GDM1 (cell line): ENCODE measurements at places on chromosomes 11 and 22.
A peak's percentile ranks its signal among the peaks of the same experiment; 100 is the strongest.

DNA sequence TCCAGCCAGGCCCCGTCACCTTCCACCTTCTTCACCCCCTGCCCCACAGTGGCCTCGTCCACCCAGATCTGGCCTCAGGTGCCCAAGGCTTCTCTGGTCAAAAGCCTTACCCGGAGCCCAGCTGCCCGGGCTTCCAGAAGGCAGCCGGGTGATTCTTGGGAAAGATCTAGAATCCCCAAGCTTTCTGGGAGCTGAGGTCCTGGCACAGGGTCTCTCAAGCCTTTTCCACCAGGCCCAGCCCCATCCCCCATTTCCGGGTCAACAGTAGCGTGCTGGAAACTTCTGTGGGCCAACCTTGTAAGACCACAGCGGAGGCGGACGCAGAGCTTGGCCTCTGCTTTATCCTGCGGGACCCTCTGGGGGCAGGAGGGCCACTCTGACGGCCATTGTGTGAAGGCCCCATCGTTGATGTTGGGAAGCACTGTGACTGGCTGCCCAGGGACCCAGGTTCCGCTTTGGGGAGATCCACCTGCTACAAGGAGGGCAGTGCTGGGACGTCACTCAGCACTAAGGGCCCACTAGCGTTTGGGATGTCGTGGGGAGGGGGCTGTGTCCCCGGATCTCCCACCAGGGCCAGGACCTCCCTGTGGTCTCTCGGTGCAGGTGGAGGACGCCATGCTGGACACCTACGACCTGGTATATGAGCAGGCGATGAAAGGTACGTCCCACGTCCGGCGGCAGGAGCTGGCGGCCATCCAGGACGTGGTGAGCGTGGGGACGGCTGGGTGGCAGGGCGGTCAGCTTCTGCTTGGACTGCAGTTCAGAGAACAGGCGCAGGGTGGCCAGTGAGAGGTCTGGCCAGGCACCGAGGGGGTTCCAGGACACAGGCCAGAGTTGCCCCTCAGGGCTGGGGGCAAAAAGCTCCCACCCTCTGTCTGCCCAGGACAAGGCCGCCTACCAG, 11.5 kb downstream of the TSPAN32 start:
- no peak for DNase-seq

- DNase-seq: no peak
These were observed 296.6 kb downstream of the LUZP2 start for GRCh38 chr11:24793479-24793878.

GRCh38 chr11:13294771-13295579, 17.4 kb downstream of the BMAL1 start:
- DNase-seq: no peak

GRCh38 chr11:11992257-11993212, 15.9 kb downstream of the DKK3 start:
- no peak for DNase-seq

DNA sequence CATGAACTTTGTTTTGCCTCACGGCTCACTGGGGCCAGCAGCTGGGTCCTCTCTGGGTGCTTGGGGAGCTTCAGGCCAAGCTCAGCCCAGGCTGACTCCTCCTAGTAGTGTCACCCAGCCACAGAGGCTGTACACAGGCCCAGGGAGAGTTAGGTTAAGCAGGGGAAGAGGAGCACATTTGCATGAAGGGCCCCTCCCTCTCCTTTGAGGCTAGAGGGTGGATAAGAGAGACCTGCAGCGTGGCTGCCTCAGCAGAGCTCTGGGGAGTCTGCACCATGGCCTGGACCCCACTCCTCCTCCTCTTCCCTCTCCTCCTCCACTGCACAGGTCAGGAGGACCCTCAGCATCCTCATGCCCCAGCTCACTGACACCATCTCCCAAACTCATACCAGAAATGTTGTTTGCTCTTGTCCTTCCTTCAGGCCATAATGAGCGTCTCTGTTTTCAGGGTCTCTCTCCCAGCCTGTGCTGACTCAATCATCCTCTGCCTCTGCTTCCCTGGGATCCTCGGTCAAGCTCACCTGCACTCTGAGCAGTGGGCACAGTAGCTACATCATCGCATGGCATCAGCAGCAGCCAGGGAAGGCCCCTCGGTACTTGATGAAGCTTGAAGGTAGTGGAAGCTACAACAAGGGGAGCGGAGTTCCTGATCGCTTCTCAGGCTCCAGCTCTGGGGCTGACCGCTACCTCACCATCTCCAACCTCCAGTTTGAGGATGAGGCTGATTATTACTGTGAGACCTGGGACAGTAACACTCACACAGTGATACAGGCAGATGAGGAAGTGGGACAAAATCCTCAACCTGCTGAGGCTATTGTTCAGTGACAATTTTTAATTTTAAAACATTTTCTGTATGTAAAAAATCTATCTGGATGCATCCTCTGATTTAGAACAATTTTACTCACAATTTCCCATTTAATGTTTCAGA, 82.4 kb upstream of the VPREB1 start:
- no peak for DNase-seq

- DNase-seq: no peak
These were observed 333.9 kb upstream of the KIRREL3 start for GRCh38 chr11:127334466-127334865.

- DNase-seq: no peak
These were observed 50.0 kb upstream of the CARD18 start for GRCh38 chr11:105189581-105189980.

- DNase-seq: no peak
These were observed 53.9 kb downstream of the CACNA1I start for GRCh38 chr22:39624501-39624821.

- DNase-seq: no peak
These were observed 358.4 kb downstream of the CTTN start for GRCh38 chr11:70756756-70757155.

GRCh38 chr11:35717520-35717919, 54.9 kb downstream of the TRIM44 start:
- DNase-seq: no peak

- no peak for DNase-seq
These were observed 16.0 kb upstream of the BMAL1 start for GRCh38 chr11:13261591-13262061.

GRCh38 chr11:1640076-1640946, 10.7 kb downstream of the KRTAP5-5 start:
- no peak for DNase-seq

- DNase-seq: no peak
These were observed 34.7 kb downstream of the ADAMTS15 start for GRCh38 chr11:130483124-130483523.

GRCh38 chr11:114075891-114076441, 16.5 kb downstream of the ZBTB16 start:
- no peak for DNase-seq

DNA sequence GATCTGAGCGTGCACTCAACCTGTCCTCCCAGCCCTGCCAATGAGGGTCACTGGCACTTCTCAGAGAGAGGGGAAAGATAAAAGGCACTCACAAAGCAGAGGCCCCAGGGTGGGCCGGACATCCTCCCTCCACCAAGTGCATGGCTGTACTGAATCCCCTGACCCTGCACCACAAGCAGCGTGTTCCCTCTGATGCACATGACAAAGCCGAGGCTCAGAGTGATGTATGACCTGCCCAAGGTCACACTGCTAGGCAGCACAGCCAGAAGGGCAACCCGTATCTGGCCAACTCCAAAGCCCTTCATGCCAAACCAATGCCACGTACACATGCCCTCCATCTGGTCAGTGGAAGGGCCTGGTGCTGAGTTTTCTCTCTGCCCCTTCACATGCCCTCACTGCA, 22.1 kb downstream of the SPATA19 start:
- no peak for DNase-seq

- no peak for DNase-seq
These were observed 10.2 kb upstream of the AMPD3 start for GRCh38 chr11:10444725-10445315.

DNA sequence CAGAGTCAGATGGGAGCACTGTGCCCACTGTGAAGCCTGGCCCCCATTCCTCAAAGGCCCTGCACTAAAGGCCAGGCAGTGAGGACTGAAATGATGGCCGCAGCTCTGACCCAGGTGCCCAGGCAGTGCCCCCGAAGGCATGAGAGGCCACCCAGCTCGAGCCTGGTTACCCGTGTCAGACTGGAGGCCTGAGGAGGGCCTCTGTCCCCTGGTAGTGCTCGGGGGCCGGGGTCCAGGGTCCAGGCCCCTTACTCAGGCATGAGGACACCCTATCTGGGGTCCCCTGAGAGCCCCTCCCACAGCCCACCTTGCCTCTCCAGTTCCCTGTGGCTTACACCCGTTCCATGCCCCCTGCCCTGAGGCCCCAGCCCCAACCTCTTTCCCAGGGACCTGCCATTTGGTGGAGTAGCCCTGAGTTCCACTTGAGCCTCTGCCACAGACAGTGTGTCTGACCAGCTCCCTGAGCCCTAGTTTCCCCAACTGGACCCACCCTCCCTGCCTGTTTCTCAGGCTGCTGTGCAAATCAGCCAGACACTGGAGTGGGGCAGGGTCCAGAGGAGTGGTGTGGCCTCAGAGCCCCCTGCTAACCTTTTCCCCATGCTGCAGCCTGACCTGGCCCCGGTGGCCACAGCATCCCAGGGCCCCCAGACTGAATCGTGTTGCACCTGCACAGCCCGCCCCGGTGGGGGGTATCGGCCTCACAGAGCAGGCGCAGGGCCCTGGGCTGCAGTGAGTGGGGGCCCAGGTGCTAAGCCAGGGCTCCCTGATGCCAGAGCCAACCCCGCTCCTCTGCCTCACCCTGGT, 10.8 kb upstream of the ANKRD13D start:
- DNase-seq: no peak

- DNase-seq: no peak
These were observed 39.7 kb downstream of the MRGPRX2 start for GRCh38 chr11:19020831-19021230.

- DNase-seq: no peak
These were observed 96.9 kb upstream of the LARGE1 start for GRCh38 chr22:34017205-34017604.

GRCh38 chr11:38680746-38681145, 2082.7 kb upstream of the RAG2 start:
- DNase-seq: no peak

GRCh38 chr22:46746620-46747019, 8.6 kb upstream of the CERK start:
- DNase-seq: no peak

- DNase-seq: no peak
These were observed 78.2 kb downstream of the FAM76B start for GRCh38 chr11:95711162-95711944.

- DNase-seq: peak; percentile 38
These were observed 29.2 kb upstream of the PLET1 start for GRCh38 chr11:112289588-112290492.

- no peak for DNase-seq
These were observed 7.1 kb upstream of the VWA5A start for GRCh38 chr11:124108156-124108555.

DNA sequence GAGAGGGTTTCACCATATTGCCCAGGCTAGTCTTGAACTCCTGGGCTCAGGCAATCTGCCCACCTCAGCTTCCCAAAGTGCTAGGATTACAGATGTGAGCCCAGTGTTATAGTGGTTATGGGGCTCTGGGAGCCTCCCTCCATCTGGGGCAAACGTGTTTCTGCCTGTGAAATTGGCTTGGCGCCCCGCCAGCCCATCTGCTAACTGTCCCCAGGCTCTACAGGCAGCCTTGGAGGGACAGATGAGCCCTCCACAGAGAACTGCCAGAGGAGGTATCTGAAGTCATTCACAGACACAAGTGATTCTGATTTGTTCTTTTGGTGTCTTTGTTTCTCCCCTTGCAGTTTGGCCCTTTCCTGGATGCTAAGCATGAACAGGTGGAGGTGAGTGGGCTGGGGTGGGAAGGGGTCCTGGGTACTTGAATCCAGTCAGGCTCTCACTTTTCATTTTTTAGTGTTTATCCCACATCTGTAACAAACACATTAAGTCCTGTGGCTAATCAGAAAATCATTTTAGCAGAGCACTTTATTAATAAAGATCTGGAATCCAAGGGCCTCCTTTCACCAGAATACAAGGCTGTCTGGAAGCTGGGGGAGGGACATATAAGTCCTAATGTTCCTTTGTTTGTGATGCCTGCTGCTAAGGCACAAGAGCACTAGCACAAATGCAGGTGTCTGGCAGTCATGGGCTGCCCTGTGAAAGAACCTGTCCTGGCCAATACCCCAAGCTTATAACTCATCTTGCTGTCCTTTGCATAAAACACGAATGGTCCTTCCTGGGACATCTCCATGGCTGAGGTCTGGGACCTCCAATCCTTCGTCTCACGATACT, 25.7 kb upstream of the CDC42EP2 start:
- DNase-seq: no peak

DNA sequence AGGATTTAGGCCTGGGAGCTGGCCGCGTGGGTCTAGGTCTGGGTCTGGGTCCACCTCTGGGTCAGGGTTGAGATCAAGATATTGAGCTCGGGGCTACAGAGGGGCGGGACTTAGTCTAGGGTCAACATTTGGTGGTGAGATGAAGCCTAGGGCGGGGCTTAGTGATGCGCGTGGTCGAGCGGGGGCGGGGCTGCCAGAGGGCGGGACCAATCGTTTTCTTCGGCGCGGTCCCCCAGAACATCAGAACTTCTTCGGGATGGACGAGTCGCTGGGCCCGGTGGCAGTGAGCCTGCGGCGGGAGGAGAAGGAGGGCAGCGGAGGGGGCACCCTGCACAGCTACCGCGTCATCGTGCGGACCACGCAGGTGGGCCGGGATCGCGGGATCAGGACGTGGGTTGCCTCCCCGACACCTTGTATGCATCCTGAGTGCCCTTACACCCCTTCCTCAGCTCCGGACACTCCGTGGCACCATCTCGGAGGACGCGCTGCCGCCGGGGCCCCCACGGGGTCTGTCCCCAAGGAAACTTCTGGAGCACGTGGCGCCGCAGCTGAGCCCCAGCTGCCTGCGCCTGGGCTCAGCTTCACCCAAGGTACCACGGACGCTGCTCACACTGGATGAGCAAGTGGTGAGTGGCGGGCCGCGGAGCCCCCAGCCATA, 4.2 kb downstream of the SIPA1 start:
- DNase-seq: no peak

DNA sequence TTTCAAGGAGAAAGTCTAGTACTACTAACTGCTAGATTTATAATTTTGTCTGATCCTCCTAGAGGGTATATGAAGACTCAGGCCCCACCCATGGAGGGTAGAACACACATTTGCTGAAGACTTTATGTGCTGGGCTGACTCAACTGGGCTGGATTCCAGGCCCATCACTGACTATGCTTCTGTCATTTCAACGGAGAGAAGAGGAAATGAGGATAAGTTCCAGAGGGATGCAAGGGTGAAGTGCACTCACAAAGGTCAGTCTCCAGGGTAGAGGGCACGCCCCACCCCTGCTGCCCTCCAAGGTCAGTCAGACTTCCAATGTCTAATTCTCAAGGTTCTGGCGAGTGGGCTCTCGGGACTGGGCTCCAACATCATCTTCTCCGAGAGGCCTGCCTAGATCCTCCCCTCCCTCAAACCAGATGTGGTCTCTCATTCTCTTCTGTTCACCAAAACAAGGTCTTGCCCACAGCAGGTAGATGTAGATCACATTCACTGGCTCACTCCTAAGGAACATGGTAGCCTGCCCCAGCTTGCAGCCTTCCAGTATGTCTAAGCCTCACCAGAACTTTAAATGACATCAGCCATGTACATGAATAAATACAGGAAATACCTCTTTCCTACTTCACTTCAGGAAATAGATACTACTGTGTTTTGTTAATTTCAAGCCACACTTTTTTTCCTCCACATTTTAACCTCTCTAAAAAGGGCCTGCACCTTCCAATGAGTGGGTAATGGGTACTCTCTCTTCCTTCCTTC, 7.3 kb upstream of the C11orf86 start:
- no peak for DNase-seq

GRCh38 chr11:729492-730074, 17.7 kb upstream of the TALDO1 start:
- DNase-seq: no peak

GRCh38 chr22:19705181-19705934, 8.9 kb upstream of the SEPTIN5 start:
- no peak for DNase-seq

- no peak for DNase-seq
These were observed 79.7 kb downstream of the KIRREL3 start for GRCh38 chr11:126920833-126921232.

- DNase-seq: no peak
These were observed 11.0 kb downstream of the RRAS2 start for GRCh38 chr11:14347991-14348390.
